Psoas muscle (tissue), 8 donors: ENCODE measurements at places on chromosomes 12 and 14. TPM values are rescaled to one million over a fixed set of nuclear protein-coding genes. Genes with fewer than 3 reads are reported as not detected.

GRCh38 chr12:6200256-6201212, at the start of gene CD9:
Gene CD9, plus strand, starts transcription at chr12:6200400. Its CDS starts 100 bp downstream, at chr12:6200500.
- DNase-seq: peak; percentile 79

DNA sequence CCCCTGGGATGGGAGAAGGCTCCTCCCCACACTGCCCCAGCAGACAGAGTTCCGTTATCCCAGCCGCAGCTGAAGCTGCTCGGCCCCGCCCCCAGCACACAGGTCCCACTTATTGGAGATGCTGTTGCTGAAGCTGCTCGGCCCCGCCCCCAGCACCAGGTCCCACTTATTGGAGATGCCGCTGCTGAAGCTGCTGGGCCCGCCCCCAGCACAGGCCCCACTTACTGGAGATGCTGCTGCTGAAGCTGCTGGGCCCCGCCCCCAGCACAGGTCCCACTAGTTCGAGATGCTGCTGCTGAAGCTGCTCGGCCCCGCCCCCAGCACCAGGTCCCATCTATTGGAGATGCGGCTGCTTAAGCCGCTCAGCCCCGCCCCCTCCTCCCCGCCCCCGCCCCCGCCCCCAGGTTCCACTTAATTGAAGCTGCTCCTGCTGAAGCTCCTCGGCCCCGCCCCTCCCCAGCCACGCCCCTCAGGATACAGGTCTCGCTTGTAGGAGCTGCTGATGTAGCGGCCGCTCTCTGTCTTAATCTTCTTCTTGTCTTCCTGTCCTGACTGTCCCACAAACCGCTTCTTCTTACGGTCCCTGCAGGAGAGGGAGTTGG, 12.0 kb downstream of the CFAP73 start:
- DNase-seq: no peak

DNA sequence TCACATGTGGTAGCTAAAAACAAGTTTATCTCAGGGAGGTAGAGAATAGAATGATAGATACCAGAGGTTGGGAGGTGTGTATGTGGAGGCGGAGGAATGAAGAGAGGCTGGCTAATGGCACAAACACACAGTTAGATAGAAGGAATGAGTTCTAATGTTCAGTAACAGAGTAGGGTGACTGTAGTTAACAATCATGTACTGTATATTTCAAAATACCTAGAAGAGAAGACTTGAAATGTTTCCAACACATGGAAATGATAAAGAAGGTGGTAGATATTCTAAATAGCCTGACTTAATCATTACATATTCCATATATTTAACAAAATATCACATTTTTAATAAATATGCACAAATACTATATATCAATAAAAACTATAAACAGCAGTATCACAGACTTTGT, 8.9 kb upstream of the IFNG-AS1 start:
- DNase-seq: no peak

GRCh38 chr12:49647827-49648711, 24.7 kb downstream of the PRPF40B start:
- no peak for DNase-seq

The POTEM gene
- polyA plus RNA-seq: not detected

The SYNDIG1L gene
- not detected for polyA plus RNA-seq
